ENCODE measurements at places on chromosomes 7 and 10.

GRCh38 chr10:102354451-102354850 is 41.1 kb upstream of the NFKB2 start:
- no peak for DNase-seq

DNA sequence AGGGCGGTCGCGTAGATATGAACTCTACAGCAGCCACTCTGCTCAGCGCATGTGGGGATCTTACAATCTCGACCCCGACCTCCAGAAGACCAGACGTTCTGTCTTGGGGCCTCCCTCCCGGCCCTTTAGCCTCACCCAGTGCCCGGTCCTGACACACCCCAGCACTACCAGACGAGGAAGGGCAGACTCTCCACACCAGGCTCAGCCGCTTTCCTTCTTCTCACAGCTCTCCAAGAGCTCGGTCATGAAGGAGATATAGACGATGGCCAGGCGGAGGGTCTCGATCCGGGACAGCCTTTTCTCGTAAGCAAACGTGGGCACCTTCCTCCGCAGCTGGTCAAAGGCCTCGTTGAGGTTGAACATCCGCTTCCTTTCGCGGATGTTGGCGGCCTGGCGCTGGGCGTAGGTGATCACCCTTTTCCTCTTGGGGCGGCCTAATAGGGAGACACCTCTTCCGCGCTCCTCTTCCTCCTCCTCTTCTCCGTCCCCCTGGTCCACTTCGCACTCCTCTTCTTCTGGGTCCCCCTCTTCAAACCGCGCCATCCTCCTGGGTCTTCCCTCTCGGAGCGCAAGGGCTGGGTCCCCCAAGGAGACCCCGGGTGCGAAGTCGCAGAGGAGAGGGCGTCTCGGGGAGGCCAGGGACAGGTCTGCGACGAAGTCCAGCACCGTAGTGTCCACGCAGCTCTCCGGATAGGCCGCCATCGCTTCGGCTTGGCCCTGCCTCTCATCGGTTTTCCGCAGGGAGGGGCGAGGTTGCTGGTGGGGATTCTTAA is at the start of gene FERD3L:
TSS of gene FERD3L (minus strand) at position 761 of the 773 bp plus-strand sequence. CDS start at position 702, 59 bp downstream.
- DNase-seq: no peak

DNA sequence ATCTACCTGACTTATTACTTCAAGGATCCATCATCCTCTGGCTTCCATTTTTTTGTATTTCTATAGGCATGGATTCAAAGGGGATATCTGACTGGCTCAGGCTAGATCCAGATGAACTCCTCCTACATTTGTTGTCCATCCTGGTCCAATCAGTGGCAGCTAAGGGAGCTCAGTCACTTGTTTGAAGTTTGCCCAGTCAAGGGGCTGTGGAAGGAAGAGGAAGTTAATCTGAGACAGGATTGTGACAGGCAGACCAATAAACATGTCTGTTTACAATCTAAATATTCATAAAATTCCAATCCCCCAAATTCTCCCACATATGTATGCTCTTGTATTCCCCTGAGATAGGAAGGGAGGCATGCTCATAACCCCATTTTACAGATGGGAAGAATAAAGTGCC is 48.7 kb downstream of the CAV1 start:
- no peak for DNase-seq

DNA sequence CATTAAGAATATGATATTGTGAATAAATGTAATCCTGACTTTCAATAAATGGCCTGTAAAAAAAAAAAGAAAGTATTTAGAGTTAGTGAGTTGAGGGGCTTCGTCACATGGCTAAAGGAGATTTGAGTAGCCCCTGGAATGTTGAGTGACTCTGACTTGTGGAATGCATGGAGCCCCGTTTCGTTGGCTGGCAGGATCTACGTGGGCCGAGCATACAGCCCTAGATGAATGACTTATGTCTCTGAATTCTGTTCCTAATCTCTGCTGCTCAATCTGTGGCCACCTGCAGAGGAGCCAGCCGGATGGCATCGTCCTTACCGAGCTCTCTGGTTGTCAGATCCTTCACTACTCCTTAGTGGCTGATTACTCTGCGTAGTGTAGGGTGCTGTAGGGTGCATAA is 155.7 kb downstream of the MGMT start:
- no peak for DNase-seq

GRCh38 chr10:102322914-102323313 is 72.6 kb upstream of the NFKB2 start:
- no peak for DNase-seq

- no peak for DNase-seq
Measured at GRCh38 chr7:158850545-158851102, 5.7 kb upstream of the DYNC2I1 start.

- no peak for DNase-seq
Measured at GRCh38 chr7:6442114-6442513, 5.6 kb downstream of the DAGLB start.

GRCh38 chr7:13904689-13905088 is 84.8 kb downstream of the ETV1 start:
- DNase-seq: peak; percentile 70

DNA sequence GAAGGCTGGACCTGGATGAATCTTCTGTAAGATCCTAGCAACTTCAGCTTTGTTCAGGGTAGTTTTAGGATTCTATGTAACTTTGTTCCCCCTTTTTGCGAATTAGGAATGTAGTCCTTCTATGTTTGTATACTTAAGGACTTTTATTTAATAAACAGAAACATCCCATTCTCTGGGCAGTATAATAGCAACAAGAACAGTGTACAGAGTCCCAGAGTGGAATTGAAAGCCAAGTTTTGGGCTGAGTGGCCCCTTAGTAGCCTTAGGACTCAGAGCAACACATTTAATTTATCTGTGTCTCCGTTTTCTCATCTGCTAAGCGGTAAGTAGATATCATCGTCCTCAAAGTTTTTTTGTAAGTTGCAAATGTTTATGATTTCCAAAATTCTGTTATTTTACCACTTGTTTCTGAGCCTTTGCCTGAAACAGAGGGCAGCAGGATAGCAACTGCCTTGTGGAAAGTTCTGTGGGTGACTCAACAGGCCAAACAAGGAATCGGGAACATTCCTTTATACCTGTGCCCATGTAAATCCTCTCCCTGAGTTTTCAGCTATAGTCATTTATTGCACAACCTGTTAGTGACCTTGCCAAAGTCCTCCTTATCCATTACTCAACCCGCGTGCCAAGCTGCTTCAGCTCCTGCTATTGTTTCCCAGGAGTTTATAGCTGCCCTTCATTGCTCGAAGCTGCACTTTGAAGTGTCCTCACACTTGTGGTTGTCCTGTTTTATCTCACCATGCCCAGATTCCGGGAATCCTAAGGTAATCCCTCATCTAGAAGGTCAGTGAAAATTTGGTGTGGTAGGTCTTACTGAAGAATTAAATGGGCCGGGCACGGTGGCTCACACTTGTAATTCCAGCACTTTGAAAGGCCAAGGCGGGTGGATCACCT is 199.1 kb upstream of the AHR start:
- DNase-seq: no peak

DNA sequence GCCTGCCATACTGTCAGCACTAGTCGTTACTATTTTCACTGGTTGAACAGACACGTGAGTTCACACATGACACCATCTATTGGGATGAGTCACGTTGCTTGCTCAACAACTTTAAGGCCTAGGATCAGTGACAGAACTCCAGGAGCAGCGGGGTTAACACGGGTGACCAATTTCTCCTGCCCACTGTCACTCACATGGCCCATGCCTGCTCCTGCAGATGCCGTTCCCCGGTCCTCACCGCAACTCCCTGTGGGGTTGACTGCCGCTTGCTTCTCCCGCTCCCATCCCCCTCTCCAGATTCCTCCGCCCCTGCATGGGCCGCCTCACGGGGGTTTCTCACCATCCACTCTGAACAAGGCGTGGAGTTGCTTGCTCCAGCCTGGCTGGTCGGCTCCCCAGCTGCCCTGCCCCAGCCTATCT is 128.2 kb downstream of the TAX1BP1 start:
- peak; percentile 30 for DNase-seq

- no peak for DNase-seq
Measured at GRCh38 chr10:82564353-82565196, 689.6 kb downstream of the NRG3 start.

DNA sequence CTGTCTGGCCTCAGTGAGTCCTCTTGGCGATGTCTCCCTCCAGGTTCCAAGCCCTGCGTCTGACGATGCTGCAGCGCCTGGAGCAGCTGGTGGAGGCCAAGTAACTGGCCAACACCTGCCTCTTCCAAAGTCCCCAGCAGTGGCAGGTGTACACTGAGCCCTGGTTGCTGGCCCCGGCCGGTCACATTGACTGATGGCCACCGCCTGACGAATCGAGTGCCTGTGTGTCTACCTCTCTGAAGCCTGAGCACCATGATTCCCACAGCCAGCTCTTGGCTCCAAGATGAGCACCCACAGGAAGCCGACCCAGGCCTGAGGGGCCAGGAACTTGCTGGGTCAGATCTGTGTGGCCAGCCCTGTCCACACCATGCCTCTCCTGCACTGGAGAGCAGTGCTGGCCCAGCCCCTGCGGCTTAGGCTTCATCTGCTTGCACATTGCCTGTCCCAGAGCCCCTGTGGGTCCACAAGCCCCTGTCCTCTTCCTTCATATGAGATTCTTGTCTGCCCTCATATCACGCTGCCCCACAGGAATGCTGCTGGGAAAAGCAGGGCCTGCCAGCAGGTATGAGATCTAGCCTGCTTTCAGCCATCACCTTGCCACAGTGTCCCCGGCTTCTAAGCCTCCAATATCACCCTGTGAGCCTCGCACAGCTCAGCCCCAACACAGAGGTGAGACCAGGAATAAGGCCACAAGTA is 7.3 kb upstream of the ZNF22 start:
- no peak for DNase-seq

GRCh38 chr7:34949361-34949760 is 87.9 kb downstream of the DPY19L1 start:
- no peak for DNase-seq

DNA sequence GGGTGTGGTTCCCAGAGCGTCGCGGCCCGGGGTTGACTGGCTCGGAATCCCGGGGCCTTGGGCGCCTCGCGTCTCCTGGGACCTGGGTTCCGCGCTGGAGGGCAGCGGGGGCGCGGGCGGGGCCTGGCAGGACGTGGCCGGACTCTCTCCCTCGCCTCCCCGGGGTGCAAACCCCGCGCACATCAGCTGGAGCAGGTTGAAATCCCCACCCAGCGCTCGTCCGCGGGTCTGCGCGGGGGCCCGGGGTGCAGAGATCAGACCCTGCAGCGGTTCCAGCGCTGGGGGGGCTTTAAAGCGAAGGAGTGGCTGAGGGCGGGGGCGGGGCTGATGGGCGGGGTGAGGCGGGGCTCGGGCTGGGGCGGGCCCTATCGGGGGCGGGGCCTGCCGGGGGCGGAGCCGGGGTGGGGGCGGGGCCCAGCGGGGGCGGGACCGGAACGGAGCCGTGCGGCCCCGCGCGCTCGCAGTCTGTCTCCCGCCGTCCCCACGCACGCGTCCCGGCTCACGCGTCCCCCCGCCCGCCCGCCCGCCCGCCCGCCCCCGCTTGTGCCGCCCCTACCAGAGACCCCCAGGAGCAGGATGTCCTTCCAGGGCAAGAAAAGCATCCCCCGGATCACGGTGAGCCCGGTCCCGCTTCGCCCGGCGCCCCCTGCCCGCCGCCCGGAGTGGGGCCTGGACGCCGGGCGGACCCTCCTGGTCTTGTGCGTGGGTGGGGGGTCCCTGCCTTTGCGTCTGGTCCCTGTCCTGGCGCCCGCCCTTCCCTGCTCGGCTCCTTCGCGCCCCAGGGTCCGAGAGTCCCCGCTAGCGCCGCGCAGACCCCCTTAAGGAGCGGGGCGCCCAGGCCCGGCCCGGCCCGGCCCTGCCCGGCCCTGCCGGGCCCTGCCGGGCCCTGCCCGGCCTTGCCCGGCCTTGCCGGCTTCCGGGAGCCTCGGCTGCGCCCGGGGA is at the start of gene DPYSL4:
TSS of gene DPYSL4 (plus strand) at position 461 of the 942 bp plus-strand sequence. CDS start at position 577, 116 bp downstream.
- DNase-seq: peak; percentile 75

DNA sequence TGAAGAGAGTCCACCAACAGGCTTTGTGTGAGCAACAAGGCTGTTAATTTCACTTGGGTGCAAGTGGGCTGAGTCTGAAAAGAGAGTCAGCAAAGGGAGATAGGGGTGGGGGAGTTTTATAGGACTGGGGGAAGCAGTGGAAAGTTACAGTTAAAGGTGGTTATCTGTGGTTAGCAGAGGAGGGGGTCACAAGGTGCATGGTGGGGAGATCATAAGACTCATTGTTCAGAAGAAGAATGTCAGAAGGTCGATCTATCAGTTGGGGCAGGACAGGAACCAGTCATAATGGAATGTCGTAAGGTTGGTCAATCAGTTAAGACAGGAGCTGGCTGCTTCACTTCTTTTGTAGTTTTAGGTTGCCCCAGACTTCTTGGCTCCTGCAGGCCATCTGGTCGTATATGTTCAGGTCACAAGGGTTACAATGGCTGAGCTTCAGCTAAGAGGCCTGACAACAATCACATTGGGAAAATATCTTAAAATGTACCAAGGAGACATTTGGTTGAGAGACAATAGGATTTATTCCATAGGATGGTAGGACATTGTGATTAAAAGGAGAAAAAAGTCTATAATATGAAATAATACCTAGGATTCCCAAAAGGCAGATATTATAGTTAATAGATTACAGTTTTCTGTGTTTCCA is 356.4 kb downstream of the ANKRD7 start:
- no peak for DNase-seq

GRCh38 chr10:5628451-5629302 is 37.7 kb downstream of the ASB13 start:
- DNase-seq: peak; percentile 73

DNA sequence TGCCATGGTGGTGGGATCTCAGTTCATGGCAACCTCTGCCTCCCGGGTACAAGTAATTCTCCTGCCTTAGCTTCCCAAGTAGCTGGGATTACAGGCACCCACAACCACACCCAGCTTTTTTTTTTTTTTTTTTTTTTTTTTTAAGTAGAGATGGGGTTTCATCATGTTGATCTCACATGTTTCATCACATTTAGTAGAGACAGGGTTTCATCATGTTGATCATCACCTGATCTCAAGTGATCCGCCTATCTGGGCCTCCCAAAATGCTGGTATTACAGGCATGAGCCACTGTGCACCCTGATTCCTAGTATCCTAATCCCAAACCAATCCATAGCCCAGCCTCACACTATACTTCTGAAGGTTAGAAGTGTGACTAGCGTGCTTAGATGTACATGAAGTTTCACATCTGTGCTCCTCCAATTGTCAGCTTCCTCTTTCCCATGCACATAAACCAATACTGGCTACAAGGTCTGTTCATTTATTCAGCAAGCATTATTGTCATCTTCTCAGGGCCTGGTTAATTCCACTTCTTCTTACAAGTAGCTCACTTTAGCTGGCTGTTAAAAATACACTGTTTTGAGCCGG is 6.8 kb upstream of the NAT16 start:
- DNase-seq: no peak

- DNase-seq: no peak
Measured at GRCh38 chr7:95303013-95303905, 21.1 kb downstream of the PON1 start.

DNA sequence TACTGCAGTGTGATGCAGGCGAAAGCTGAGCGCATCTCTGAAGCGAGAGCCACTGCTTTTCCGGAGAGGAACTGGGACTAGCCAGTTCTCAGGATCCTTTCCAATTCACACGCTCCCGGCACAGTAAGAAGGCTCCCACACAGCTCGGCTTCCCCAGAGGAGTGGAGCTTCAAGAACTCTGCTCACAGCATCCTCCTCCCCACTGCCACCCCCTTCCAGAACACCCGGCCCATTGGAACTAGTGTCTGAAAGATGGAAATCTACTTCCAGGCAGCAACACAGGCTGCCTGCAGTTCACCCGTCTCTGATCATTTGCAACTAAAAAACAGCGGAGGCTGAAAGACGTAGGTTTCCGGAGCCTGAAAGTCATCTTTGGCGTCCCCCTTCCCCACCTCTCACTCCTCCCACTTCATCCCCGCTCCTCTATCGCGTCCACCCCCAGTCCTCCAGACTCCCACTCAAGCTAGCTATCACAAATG is at the start of gene DGKB:
TSS of gene DGKB (minus strand) at position 163 of the 479 bp plus-strand sequence.
- peak; percentile 60 for DNase-seq

All from AG08395 (cell line).